ENCODE measurements at places on chromosomes 12 and 14. TPM values are rescaled to one million over a fixed set of nuclear protein-coding genes. Genes with fewer than 3 reads are reported as not detected.

GRCh38 chr12:58563621-58564020 is 356.7 kb downstream of the LRIG3 start:
- DNase-seq, result no peak

DNA sequence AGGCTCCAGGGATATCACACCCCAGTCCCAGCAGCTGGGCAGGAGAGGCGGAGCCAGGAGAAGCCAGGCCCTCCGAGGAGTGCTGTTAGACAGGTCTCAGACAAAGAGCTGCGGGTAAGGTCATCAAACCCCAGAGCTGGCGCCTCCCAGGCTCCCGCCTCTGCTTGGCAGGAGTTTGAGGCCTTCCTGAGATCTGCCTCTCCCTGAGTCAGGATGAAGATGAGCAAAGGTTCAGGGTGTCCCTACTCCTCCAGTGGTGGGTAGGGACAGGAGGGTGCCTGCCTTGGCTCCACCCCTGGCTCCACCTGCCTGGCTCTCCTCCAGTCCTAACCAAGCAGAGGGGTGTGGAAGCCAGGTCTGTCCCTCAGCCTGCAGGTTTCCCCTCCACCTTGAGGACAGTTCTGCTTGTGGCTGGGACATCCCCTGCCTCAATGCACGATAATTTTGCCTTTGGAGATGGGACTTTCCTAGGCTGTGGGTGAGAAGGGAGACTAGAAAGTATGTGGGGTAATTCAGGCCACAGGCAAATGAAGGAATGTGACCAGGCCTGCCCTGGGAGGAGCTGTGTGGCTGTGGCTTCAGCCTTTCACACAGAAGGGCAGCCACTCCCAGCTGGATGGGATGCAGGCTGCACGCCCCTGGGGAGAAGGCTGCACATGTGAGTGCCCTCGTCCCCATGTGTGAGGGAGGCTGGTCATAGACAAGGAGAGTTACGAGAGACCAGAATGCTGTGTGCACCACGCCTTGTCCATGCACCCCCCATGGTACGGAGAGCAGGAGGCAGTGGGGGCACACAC is 2.2 kb downstream of the PLEKHG6 start:
- no peak for DNase-seq

The KCNC2 gene
- not detected for total RNA-seq

DNA sequence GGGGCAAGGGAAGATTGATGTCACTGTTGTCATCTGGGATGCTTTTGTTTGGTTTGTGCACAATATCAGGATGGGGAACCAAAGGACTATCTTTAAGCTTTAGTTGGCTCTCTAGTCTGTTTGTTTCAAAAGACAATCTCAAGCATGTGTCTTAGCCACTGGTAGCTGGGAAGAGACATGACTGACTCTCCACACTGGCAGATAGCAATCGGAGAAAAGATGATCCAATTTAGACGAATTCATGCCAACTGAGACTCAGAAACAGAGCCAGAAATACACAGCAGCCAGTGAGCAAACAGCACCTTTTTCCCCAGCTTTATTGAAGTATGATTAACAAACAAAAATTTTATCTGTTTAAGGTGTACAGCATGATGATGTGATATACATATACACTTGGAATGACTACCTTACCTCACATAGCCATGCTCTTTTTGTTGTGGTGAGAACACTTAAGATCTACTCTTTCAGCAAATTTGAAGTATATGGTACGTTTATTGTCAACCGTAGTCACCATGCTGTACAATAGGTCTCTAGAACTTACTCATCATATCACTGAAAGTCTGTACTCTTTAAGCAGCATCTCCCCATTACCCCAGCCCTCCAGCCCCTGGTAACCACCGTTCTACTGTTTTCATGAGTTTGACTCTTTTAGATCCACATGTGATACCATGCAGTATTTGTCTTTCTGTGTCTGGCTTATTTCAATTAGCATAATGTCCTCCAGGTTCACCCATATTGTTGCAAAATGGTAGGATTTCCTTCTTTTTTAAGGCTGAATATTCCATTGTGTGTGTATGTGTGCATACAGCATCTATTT is 50.6 kb downstream of the DUSP16 start:
- no peak for DNase-seq

DNA sequence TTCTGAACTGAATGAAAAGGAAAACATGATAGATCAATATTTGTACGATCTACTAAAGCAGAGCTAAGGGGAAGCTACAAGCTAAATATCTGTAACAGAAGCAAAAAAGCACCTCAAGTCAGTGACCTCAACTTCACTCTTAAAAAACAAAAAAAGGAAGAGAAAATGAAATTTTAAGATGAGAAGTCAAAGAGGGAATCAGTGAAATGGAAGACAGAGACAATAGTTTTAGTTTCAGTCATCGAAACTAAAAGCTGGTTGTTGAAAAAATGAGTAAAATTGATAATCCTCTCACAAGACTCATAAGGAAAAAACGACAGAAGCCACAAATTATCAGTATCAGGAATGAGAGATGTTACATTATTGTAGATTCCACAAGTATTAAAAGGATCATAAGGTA is 11.9 kb upstream of the SLC2A13 start:
- no peak for DNase-seq

The EEF1AKMT3 gene
- total RNA-seq, result 6.3 TPM

DNA sequence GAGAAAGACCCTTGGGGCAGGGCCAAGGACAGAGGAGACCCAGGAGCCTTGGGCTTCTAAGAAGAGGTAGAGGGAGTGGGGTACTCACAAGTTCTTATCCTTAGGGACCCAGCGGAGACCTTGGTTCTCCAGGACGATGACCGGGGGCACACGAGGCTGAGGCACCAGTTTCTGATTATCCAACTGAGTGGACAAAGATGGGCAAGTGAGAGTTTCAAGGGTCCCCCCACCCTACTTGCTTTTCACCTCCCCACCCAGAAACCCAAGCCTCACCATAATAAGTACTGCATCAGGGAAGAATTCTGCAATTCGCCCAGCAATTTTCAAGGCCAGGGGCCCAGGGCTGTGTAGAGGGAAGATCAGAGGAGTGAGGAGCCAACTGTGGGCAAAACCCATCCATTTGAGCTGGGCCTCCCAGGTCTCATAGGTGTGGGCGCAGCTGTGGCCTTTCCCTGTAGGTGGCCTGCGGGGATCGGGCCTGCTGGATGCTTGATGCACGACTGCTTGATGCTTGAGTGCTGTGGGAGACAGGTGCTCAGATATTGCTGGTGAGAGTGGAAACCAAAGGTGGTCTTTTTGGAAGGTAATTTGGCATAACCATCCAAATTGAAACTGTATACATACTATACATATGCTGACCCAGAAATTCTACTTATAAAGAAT is 2.0 kb downstream of the EMC9 start:
- no peak for DNase-seq

The MAP1LC3B2 gene
- total RNA-seq, result not detected

The ATP23 gene
- 27.5 TPM for total RNA-seq

- DNase-seq, result no peak
Measured at GRCh38 chr12:21129351-21129750, 1.6 kb upstream of the SLCO1B1 start.

- DNase-seq, result no peak
Measured at GRCh38 chr12:112862636-112863290, 44.0 kb upstream of the OAS1 start.

- no peak for DNase-seq
Measured at GRCh38 chr12:1888923-1889322, 29.5 kb downstream of the CACNA2D4 start.

The FOXM1 gene
- 194 TPM for total RNA-seq

DNA sequence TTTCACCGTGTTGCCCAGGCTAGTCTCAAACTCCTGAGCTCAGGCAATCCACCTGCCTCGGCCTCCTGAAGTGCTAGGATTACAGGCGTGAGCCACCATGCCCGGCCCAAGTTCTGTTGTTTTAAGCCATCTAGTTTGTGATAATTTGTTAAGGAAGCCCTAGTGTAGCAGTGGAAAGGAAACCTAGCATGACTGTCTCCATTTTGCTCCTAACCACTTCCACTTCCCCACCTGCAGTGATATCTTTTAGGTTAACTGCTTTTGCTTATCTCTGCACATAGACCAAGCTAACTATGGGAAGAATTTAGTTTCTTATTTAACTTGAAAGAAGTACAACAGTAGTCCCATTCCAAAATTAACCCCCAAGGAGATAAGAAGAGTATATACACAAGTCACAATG is 109.5 kb upstream of the NAP1L1 start:
- no peak for DNase-seq

The EPS8 gene
- total RNA-seq, result 0.61 TPM

DNA sequence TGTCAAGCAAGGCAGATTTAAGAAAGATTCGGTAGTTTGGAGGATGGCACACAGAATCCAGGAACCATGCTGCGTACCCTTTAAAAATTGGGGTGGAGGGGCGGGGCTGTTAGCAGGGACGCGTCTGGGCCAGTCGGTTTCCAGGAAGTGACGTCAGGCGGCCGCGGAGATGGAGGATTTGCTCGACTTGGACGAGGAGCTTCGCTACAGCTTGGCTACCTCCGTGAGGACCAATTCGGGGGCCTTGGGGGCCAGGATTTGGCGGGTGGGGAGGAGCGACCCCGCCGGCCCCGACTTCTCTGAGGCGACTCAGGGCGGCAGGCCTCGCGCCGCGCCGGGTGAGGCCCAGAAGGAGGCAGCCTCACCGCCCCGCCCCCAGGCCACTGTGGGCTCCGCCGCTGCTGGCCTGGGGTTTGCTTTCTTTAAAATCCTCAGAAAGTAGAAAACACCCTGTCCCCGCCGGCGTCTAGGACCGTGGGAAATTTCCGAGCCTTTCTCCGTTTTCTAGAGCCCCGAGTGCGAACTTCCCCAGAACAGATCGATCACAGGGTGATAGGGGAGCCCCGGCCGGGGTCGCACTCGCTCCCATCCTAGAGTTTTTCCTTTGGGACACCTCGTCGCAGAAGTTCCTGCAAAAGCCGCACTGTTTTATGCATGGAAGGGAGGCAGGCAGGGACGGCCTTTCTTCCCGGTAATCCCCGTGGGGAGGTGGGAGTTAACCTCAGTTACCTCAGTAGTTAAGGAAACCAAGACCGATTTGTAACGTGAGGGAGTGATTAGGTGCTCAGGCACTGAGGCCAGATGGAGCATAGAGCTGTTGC is at the start of gene IFT43:
Gene IFT43, plus strand, starts transcription at position 146 of the 821 bp plus-strand sequence. Its CDS starts 24 bp downstream, at position 170.
- peak; percentile 76 for DNase-seq

The NELL2 gene
- total RNA-seq, result 0.85 TPM

The PRPH gene
- total RNA-seq, result not detected

GRCh38 chr12:120698665-120699064 is 11.6 kb upstream of the UNC119B start:
- no peak for DNase-seq

GRCh38 chr12:104653730-104654664 is 197.2 kb downstream of the CHST11 start:
- DNase-seq, result peak; percentile 62

- no peak for DNase-seq
Measured at GRCh38 chr14:23444314-23444713, 8.9 kb upstream of the MYH7 start.

DNA sequence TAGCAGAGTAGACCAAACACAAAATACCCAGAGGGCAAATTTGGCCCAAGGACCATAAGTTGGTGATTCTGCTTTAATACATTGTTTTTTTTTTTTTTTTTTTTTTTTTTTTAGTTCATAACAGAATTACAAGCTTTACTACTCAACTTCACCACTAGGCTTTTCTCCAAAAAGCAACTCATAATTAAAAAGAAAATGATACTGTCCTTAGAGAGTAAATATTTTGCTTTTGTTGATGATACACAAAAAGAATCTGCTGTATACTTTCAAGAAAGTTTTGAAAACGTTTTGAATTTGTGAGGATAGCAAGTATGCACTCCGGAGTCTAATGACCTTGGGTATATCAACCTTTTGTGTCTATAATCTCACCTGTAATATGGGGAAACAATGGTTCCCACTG is 68.9 kb upstream of the LMO3 start:
- DNase-seq, result no peak

DNA sequence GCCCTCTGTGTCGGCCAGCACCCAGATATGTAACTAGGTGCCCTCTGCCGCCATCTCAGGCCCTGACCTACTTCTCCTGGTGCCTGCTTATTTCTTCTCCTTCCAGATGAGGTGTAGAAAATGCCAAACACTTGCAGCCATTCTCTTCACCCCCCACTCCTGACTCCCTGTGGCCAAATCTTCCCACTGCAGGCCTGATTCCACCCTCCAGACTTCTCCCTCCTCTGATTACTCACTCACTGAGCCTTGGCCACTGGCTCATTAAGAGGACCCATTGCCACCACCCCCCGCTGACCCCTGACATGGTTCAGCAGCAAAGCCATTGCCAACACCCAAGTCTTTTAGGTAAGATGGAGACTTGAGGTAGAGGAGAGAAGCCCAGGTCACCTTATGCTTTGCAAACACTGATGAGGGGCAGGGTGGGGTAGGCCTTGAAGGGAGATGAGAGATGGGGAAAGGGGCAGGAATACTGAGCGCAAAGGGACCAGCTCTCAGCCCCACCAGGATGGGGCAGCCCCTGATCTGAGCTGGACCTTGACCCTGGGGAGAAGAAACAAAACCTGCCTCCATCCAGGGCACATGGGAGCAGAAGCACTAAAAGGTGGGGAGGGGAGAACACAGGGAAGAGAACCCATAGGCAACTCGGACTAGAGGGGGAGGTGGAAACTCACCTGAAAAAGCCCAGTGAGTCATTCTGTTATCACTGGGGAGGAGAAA is 25.1 kb upstream of the ANO2 start:
- DNase-seq, result no peak

The TAS2R13 gene
- 1.2 TPM for total RNA-seq

DNA sequence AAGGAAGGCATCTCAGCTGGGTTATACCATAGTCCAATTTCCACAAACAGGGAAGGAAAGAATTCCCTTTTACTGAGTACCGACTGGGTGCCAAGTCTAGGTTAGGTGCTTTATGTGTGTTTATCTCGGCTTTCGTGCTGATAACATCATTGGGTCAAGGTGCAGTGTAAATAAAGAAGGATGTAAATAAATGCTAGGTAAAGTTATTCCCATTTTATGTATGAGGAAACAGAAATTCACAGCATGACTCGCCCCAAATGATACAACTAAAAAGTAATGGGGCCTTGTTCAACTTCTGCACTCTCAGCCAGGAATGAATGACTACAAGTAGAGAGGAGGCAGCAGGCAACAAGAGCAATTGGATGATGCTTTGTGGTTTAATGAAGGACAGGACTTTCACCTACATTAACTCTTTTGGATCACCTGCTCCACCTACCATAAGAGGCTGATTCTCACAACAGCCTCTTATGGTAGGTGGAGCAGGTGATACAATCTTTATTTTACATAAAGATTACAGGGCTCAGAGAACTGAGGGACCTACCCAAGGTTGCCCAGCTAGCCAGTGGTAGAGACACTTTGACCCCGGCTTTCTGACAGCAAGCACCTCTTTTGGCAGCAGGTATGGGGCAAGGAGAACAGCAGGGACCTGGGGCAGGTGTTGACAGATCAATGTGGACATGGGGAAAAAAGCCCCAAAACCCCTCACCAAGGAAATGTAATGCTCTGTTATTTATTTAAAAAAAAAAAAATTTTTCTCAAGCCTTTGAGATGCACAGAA is 213.4 kb upstream of the NUDT4 start:
- DNase-seq, result no peak

Measured in OCI-LY7 (cell line).